ENCODE measurements at places on chromosomes 1 and 21. TPM values are rescaled to one million over a fixed set of nuclear protein-coding genes. Genes with fewer than 3 reads are reported as not detected.

ERICH3 gene
- total RNA-seq, result not detected

FCRL5 gene
- total RNA-seq, result not detected

CLEC20A gene
- total RNA-seq, result not detected

TNNI3K gene
- total RNA-seq, result not detected

SPATA21 gene
- not detected for total RNA-seq

DIO1 gene
- total RNA-seq, result not detected

UBR4 gene
- 78.3 TPM for total RNA-seq

ASAP3 gene
- total RNA-seq, result 51.4 TPM

Data from cardiac ventricle fibroblast (primary cell).